ENCODE measurements at places on chromosomes 1 and 21.

DNA sequence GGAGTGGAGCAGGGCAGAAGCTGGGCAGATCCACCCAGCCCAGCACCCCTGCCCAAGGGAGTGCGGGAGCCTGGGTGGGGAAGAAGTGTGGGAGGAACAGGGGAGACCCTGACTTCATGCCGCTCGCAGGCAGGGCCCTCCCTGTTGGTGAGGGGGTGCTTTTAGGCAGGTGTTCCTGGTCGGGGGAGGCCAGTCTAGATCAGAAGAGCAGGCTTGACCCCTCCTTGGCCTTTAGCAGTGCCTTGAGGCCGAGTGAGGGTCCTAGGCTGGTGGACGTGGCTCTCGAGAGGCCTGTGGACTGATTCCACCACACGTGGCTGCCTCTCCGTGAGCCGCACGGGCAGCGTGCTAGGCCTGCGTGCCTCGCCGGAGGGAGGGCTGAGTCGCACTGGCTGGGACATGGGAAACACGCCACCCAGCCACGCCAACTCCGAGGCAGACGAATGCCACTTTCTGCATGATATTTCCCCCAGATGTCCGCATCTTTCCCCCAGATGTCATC is 19.4 kb upstream of the COL18A1 start:
- no peak for DNase-seq

DNA sequence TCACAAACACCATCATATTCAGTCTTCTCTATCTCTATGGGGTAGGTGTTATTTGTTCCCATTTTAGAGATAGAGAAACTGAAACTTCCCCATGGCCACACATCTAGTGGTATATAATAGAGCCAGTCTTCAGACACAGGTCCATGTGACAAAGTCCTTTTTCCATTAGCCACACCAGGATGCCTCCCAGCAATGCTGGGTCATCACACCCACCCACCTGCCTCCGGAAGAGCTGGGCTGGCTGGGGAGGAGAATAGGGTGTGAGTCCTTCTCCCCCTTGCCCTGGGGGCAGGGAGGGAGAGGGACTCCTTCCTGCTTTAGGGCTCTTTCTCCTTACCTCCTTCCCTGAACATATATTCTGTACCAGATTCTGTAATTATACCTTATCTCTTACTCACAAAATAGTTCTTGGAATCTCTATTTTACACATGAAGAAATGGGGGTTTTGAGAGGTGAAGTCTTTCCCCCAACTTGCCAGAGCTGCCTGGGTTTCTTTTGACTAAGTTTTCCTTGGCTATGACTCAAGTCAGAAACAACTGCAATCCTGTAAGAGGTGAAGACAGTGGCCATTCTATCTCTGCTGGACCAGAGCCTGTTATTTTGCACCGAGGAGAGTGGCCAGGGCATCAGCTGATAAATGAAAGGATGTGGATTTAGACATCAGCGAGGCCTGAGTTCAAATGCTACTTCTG is 30.0 kb downstream of the SOX13 start:
- DNase-seq = no peak

- no peak for DNase-seq
Observed at GRCh38 chr1:172700556-172700955, 41.7 kb downstream of the FASLG start.

DNA sequence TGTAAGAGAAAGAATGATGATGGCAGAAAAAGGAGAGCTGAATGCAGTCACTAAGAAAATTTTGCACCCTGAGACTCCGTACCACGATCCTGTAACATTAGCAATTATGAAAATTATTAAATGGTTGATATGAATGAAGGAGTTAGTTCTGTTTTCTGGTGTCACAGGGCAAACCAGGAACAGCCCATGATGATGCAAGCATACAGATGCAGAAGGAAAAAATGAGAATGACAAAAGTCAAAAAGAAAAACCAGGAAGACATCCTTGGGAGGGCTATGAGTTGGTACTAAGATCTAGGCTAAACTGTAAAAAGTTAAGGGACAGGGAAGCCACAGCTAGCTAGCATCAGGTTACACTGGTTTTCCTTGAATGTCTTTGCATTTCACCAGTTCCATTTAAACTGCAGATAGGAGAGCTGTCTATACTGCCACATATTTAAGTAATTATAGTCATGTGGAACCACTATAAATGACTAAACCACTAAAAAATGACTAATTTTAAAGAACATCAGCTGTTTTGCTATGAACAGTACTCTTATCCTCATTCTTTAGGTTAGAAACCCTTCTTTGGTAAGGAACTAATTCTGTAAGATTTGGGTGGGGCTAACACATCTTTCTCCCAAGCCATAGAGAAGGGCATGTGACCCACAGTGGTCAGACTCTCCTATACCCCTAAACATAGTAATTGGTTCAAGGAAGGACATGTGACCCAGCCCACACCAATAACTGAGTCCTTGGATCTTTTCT is 11.4 kb downstream of the DOCK7 start:
- DNase-seq = no peak

- no peak for DNase-seq
Observed at GRCh38 chr21:42652527-42653230, 742 bp upstream of the PDE9A start.

GRCh38 chr1:163509114-163509513 is 187.4 kb downstream of the NUF2 start:
- no peak for DNase-seq

- DNase-seq = no peak
Observed at GRCh38 chr1:180358649-180359048, 128.6 kb downstream of the LHX4 start.

GRCh38 chr1:17516303-17517214 is 22.9 kb upstream of the ARHGEF10L start:
- no peak for DNase-seq

DNA sequence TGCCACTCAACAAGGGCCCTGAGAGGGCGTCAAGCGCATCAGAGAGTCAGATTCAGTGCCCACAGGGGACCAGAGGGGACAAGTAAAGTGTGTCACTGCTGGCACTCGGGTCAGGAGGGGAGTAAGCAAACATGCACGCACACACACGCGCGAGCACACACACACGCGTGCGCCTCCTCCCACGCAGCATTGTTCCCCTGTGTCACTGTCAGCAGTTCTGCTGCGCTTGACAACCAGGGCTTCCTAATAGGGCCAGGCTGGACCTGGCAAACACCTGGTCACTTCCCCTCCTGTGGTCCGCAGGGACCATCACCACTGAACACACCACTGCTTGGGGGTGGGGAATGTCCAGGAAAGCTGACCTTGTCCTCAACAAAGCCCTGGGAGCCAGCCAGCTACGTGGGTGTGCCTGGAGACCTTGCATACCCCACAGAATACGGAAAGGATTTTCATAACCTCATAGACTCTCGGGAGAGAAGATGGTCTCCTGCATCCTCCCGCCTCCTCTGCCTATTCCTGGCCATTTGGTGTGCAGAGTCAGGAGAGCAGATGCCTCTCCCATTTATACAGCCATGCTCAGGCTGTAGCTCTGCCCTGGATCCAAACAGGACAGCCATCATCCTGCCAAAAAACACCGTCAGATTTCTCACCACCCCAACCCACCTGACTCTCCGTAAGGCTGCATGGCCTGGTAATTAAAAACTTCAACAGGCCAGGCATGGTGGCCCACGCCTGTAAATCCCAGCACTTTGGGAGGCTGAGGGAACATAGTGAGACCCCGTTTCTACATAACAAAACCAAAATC is 73.2 kb downstream of the SSBP3 start:
- peak; percentile 58 for DNase-seq

GRCh38 chr1:93845538-93846205 is 33.3 kb downstream of the DNTTIP2 start:
- DNase-seq = peak; percentile 25

GRCh38 chr1:118563981-118564951 is 379.2 kb upstream of the SPAG17 start:
- DNase-seq = no peak

DNA sequence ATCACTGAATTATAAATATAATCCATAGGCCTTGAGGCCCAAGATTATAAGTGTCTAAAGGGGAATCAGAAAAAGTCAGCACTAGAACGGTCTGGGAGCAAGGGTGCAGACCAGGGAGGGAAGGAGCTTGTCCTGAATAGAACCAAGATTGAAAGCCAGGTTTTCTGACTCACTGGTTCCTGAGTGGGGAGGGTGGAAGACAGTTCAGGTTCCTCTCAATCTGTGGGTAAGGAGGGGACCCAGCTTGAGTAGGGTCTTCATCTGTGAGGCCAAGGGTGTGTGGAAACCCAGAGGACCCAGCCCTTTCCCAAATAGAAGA is 842 bp downstream of the LENEP start:
- DNase-seq = no peak

GRCh38 chr1:156863631-156864030 is 3.0 kb downstream of the NTRK1 start:
- no peak for DNase-seq

GRCh38 chr21:43696214-43696613 is 22.7 kb upstream of the PDXK start:
- no peak for DNase-seq
